ENCODE measurements at places on chromosomes 12 and 14.

DNA sequence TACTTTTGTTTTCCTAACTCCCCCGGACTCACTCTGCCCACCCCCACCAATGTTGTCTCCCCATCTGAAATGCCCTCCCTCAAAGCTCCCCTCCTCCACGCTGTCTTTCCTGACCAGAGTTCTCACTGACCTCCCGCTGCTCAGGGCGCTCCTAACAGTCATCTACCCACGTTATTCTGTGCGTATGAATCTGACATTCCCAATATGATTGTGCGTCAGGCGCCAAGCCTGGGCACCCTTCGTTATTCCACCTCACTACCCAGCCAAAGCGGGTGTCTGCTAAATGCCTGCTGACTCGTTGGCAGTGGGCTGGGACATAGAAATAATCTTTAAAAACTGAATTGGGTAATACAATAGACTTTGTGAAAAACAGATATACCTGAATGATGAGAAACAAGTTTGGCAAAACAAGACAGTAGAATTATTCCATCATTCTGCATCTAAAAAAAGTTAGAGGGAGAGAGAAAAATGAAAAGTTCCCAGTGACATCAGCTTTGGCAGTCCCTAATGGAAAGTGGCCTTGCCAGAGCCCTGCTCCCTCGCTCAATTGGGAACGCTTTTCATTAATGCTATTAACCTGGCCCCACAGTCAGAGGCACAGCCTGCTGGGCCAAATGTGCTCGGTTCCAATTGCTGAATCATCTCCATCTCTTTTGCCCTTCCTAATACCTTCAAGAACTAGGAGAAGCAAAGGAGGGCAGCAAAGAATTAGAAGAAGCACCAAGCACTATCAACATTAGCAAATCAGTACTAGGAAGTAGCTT lies 74.0 kb upstream of the PLXNC1 start:
- no peak for DNase-seq

DNA sequence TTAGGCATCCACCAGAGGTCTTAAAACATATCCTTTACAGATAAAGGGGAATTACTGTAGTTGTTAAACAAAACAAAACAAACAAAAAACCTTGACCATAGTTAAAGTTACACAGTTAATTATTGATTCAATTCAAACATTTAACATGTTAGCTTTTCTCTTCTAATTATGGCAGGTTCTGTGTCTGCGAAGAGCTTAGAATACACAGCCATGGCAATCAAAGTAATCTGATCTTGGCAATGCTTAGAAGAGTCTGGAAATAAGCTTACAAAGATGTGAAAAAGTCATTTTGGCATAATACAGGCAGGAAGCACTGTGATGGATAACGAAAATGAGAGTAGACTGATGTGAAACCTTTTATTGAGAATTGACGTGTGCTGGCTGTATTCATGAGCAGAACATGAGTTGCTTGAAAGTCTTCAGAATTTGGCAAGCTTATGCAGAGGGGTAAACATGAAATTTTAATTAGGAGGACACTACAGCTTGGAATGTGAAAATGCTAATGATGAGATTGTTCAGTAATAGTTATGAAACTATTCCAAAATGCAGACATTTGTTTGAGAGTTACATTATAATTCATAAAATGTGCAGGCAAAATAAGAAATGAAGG lies 629.6 kb downstream of the FSCB start:
- DNase-seq, result no peak

GRCh38 chr12:22377731-22378496 lies 43.4 kb upstream of the ST8SIA1 start:
- DNase-seq, result no peak

- no peak for DNase-seq
Measured at GRCh38 chr14:38143659-38144505, 63.8 kb upstream of the SSTR1 start.

DNA sequence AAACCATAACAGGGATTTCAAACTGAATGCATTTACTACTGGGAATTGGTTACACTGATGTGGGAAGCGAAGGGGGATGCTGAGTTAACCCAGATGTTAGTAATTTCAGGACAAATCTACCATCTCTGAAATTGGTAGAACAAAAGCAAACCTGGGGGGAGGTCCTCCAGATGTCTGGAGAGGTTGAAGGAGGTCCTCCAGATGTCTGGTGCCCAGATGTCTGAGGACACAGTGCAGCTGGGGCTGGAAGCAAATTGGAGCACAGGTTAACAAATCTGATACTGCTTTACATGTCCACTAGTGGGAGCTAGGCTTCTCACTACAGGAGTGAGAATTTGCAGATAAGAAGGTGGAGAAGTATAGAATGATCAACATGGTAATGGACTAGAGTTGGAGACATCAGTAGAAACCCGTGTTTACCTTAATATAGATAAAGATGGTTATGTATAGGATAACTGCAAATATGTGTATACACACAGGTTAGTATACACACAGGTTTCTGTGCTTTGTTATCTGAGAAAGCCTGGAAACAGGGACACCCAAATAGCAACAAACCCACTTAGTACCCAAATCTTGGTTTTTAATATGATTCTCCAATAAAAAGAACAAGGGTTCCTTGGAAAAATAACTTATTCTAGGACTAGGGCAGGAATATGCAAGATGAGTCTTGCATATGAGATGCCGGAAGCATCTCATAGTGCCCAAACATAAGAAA lies 162.5 kb downstream of the C12orf50 start:
- DNase-seq, result no peak

All from GM19239 (cell line).